Mammary epithelial cell (primary cell): ENCODE measurements at places on chromosomes 6 and 20. TPM values are rescaled to one million over a fixed set of nuclear protein-coding genes. Genes with fewer than 3 reads are reported as not detected.

HCRTR2 gene
- not detected in 2 replicates for total RNA-seq

ULBP1 gene
- total RNA-seq, result 5.2 and 13.0 TPM in 2 replicates

RBPJL gene
- total RNA-seq, result not detected

CHMP4B gene
- 24.2 TPM for total RNA-seq

SLC22A2 gene
- not detected in 2 replicates for total RNA-seq

MAP7 gene
- total RNA-seq, result 39.0 and 44.1 TPM in 2 replicates

WFDC10B gene
- total RNA-seq, result not detected
